Activated T-helper 2 cell treated with anti-CD3 and anti-CD28 coated beads, Interferon-gamma antibody, Interleukin-2, Interleukin-4, amounts not matched to agents 10 μg/mL and 5 μg/mL and 100 μg/mL, durations not matched to agents 14 hours and 24 hours and 36 hours (primary cell): ENCODE measurements at places on chromosomes 7 and 10. TPM values are rescaled to one million over a fixed set of nuclear protein-coding genes. Genes with fewer than 3 reads are reported as not detected.

DNA sequence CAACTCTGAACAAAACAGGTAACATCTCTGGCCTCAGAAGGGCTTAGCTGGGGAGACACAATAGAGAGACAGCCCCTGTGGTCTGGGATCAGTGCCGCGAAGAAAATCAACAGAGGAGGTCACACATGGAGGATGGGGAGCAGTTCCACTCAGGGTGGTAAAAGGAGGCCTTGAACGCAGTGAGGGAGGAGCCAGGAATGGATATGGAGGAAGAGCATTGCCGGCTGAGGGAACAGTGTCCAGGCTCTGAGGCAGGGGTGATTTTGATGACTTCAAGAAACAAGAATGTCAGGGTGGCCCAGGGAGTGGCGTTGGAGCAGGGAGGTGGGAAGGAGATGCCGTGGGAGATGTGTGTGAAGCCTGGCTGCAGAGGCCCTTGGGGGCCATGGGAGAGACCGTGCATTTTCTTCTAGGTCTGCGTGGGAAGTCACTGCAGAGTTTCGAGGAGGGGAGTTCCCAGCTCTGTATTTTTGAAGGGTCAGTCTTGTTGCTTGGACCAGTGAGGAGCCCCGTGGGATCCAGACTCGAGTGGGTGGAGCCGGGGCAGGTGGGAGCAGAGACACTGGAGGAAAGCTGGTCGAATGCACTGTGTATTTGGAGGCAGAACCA, 35.7 kb upstream of the SH2D4B start:
- DNase-seq = no peak

- DNase-seq = no peak
Observed at GRCh38 chr10:113709221-113709838, 29.6 kb downstream of the CASP7 start.

DNA sequence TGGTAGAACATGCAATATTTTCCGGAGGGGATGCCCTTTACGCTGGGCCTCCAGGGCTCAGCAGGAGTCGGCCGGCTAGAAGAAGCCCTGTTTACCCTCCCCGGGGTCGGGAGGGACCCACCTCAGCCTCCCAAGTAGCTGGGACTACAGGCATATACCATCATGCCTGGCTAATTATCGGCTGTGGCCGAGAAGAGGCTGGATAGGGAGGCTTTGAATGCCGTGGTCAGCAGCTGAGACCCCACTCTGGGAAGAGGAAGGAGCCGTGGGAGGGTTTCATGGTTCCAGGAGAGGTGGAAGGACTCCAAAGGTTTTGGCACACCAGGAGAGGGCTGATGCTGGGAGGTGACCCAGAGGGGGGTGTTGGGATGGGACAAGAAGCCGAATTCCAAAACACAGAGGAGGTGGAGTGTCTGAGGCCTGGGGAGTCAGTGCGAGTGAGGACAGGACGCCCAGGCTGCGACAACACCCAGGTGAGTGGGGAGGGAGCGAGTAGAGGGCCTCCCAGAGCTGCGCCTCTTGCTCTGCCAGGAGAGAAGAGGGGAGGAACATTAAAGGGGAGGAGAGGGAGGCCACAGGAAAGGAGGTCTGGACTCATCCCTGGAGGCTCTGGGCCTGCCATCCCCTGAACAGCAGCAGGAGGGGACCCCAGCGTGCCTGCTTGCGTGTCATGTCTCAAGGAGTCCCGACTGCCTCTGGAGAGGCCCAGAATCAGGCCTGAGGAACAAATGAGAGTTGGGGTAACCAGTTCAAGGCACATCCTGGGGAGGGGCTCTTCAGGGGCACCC, 19.6 kb downstream of the GRID2IP start:
- DNase-seq = no peak

- DNase-seq = no peak
Observed at GRCh38 chr7:130463553-130464434, 23.0 kb upstream of the CEP41 start.

- DNase-seq = no peak
Observed at GRCh38 chr10:972763-973162, 15.5 kb upstream of the GTPBP4 start.

GRCh38 chr10:11806706-11807105, 16.4 kb upstream of the PROSER2 start:
- DNase-seq = no peak

DNA sequence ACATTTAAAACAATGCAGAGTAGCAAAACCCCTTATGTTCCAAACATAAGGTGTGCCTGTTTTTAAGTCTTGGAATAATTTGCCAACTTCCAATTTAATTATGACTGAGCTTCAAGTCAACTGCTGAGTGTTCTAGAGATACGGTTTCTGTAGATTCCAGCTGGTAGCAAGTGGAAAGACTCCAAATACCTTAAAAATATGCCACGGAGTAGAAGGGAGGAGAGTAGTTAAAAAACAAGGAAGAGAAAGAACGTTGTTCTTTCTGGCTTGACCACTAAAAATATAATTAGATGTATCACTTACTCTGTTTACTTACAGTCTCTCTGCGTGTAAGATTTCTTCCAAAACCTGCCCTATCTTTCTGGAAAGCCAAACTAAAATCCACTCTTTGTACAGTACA, 24.5 kb upstream of the ABLIM1 start:
- DNase-seq = no peak

DNA sequence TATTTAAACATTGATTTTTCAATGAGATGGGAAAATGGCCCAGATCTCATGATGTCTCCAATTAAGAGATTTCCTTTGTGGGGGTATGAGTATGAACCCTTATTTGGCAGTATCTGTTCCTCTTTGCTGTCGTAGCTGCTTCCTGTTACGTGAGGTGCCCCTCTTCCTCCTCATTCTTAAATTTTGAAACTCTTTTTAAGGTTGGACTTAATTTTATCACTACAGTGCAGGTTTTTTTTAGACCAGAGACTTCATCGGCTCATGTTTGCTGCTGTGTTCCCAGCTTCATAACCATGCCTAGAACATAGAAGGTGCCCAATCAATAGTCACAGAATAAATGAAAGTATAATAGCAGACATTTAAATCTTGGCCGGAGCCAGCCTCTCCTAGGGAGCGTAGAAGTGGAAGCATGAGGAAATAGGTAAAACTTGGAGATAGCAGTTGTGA, 2.4 kb downstream of the MIOS start:
- no peak for DNase-seq

The EBF3 gene
- not detected in 2 replicates for total RNA-seq

The CNPY4 gene
- 17.0 and 19.1 TPM in 2 replicates for total RNA-seq

The AKR1C1 gene
- total RNA-seq = 0.97 and 1.3 TPM in 2 replicates

The TAS2R5 gene
- total RNA-seq = 0.60 and 0.62 TPM in 2 replicates
